ENCODE measurements at places on chromosomes 6 and 20.

DNA sequence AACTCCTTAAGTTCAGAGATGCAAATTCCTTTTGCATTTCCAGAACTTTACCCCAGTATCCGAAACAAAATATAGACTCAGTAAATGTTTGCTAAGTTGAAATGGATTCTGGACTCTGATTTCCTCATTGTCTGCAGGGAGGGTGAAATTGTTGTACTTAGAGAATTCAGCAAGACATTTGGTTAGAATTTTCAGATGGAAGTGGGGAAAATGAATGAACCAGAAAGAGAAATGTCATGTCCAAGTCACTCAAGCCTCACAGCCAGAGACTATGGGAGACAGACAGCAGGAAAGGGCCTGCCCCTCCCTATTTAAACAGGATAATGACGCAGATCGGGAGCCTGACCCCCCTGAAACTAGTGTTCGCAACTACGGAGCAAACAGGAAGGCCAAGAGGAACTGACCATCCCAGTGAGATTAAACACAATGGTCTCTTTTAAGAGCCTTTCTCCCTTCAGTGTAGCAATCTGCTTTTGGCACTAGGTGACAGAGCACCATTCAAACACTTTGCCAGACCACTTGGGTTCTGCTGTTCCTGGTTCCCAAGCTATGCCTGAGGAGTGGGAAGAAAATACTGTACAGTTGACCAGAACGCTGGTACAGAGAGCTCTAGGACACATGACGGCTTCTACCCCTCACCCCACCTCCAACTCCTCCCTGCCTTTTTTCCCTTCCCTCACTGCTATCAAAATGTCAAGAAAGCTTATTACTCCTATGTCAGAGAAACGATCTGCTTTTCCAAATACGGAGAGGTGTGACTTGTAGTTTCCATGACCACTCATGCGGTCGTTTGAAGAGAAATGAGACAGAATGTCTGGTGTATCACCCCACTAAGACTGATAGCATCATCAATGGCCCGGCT lies 13.7 kb downstream of the NEDD9 start:
- DNase-seq = no peak

DNA sequence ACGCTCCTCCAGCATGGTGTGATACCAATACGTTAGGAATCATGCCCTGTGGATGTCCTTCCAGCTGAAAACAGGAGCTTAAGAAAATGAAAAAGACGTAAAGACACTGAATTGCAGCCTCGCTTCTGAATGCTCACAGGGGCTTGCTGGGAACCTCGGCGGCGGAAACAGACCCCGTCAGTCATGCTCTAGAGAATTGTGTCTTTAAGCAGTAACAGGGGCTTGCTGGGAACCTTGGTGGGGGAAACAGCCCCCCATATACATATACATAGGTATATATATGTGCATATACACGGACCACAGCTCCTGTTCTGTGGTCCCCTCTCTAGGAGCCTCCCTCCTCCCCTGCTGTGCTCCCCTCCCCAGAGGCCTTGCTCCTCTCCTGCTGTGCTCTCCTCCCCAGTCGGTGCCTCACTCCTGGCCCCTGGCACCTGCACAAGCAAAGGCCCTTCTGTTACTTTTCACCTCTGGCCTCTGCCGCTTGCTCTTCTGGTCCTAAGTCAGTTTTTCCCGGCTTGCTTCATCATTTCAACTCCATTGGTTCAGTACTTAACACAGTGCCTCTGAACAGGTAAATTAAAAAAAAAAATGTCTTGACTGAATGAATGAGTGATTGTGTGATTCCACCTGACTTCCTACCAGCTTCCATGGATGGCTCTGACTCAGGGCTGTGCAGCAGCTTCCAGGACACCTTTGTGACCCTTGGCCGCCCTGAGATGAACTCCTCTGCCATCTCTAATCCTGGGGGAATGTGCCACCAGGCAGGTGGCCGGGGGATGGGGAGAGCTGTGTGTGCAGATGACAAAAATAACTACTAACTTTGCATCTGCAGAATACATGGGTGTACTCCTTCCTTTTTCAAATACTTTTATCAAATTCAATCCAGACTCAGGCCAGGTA lies 246.1 kb downstream of the SMOC2 start:
- no peak for DNase-seq

DNA sequence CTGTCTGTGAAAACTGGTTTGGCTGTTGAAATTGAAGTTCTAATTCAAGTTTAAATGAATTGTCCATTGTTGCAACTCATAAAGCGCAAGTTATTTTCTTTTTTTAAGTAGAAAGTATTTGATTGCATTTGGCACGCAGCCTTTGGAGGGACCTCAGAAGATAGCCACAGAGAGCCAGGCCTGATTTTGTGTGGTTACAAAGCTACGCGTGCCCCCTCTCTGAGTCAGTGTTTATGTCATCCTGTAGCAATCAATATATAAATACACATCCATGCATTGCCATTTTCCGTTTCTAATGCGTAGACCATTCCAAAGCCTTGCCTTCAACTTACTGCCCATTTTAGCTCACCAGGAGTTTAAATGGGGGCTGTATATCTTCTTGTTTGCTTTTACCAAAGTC lies 173.2 kb downstream of the TMEM242 start:
- DNase-seq = no peak

DNA sequence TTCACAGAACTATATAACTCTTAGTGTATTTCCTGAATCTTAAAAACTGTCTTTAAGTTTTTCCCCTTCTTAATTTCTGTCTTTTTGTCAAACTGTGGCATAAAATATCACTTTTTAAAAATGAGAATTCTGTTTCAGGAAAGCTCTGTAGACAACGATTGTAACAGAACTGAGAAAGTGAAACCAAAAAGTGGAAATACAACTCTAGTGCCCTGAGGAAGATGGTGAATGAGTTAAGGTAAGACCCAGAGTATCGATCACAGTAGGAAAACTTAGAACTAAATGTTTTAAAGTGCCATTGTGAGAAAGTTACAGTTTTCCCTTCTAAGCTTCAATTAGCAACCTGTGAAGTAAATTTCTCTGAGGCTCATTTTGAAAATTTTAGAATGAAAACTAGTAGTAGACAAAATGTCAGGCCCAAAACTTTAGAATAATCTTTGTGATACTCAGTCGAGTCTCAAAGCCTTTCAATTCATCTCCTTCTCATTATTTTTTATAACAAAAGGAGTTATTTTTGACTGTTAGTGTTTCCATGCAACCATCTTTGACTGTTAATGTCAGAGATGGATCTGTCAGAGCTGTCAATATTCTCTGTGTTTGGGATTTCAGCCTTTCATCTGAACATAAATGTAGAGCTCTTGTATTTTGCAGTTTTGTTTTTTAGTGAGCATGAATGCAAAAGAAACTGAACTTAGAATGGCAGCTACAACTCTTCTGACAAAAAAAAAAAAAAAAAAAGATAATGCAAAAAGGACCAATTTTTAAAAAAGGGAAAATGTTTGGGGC lies 19.0 kb upstream of the TRDN start:
- DNase-seq = no peak

GRCh38 chr6:43676962-43677606 lies 10.5 kb downstream of the MRPS18A start:
- DNase-seq = no peak

DNA sequence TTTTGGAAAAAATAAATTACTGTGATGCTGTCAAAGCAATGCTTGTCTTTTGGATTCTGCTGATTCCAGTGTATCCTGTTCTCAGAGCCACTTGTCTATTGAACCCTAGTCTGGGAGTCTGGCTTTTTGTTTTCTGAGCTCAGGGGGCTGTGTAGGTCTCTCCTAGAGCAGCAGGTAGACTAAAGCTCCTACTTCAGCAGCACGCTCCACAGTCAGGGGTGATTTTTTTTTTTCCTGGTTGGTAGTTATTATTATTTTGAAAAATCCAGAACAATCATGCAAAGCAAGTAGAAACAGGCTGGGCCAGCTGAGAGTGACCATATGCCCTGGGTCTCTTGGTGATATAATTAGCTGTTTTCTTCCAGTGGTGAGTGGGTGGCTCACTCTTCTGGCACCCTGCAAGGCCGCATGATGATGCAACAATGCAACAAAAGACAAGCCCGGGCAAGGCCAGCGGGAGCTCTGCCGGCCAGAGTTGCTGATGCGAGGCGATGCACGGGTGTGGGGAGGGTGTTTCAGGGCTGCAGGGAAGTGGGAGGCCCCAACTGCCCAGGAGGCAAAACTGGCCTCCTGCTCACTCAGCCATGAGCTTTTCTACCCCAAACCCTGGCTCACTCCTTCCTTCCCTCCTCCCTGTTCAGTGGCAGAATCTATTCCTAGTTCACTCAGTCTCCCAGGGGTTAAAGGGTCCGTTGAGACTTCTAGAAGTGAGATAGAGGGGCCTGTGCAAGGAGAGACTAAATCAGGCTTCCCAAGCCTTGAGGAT lies 11.5 kb upstream of the CDKN1A start:
- peak; percentile 56 for DNase-seq

- DNase-seq = no peak
Observed at GRCh38 chr6:30687659-30688431, 1.4 kb upstream of the PPP1R18 start.

DNA sequence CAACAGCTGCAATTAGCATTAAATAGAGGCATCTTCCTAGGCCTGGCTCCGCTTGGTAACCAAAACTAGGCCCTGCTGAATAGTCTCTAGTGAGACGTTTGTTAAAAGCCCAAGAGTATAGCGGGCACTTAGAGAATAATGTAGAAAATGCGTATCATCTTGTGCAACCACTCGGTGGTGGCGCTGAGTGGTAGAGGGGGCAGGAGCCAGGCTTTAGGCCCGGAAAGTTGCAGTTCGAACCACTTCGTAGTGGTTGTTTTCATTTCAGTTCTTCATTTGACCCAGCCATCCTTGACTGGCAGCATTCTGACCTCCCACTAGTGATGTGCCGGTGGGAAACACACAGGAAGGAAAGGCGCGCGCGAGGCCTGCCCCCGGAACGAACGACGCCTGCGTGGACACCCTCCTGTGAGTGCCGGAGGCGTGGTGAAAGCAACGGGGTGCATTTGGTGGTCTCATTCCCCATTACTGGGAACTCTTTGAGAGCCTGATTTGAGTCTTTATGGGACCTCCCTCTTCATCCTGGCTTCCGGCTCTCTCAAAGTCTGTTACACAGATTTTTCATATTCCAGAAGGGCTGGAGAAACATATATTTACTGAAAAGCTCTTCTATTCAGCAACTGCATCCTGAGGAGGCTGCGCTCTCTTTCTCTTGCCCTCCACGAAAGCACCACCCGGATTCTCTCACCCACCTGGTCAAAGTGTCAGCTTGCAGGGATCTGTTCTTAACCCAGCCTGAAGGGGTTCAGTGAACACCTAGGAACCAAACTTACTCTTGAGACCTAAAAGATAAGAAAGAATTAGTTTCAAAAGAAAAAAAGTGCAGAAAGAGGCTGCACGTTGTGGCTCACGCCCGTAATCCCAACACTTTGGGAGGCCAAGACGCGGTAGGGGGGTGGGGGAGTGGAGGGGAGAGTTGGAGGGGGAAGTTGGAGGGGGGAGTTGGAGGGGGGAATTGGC lies 18.2 kb downstream of the GPX5 start:
- no peak for DNase-seq

- no peak for DNase-seq
Observed at GRCh38 chr20:37954190-37954589, 51.3 kb downstream of the VSTM2L start.

DNA sequence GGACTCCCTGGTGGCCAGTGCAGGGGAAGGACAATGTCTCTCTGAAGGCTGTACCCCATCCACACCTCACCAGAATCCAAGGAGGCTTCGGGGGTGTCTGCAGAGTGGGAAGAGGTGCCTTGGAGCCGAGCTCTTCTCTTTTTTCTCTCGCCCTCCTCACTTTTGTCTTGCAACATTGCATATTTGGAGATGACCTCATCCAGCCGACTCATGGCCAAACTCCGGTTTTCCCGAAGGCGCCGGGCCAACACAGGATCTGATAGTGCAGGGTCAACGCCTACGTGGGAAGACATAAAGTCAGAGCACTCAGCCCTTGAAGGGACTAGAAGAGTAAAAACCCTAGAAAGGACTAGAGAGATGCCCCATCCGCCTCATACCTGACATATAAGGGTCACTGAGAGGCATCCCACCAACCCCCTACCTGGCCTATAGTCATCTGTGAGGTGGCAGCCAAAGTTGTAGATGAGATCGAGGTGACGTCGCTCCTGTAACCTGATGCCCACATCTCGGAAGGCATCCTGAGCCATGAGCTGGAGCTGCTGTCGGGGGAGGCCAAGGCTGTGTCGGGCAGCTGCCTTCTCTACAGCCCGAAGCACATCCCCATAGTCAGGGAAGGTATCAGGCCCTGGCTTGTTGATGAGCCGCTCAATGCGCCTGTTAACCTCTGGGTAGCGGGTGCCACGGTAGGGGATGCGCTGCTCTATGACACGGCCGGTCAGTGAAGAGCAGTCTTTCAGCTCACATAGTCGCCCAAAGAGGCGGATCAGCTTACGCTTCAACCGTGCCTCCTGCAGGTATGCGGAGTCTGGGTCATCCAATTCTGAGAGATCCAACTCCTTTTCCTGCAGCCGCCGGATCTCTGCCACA lies 3.0 kb upstream of the ZBTB22 start:
- DNase-seq = no peak

GRCh38 chr20:55610756-55611155 lies 394.6 kb downstream of the CBLN4 start:
- DNase-seq = no peak

GRCh38 chr6:163712981-163713380 lies 298.5 kb downstream of the QKI start:
- DNase-seq = no peak

- DNase-seq = no peak
Observed at GRCh38 chr6:2633736-2634135, 117.0 kb downstream of the MYLK4 start.

- no peak for DNase-seq
Observed at GRCh38 chr20:32522776-32523612, 62.1 kb downstream of the NOL4L start.

DNA sequence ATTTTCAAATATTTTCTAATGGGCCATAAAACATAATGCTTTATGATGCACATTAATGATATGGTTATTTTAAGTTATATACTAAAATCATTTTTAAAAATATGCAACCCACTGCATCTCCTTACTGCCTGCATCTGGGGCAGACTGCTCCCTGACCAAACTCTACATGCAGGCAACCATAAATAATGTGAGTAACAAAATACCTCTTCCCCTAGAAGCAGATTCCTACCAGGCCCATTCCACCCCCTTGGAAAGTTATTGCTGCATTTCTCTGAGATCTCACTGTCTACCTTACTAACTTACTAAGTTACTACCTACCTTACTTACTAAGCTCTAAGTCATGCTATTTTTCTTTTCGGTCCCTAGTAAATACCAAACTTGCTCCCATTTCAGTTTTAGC lies 71.8 kb downstream of the ATG5 start:
- no peak for DNase-seq

GRCh38 chr6:73204252-73204651 lies 21.0 kb downstream of the KHDC1L start:
- no peak for DNase-seq

GRCh38 chr20:48740712-48741111 lies 87.1 kb downstream of the PREX1 start:
- no peak for DNase-seq

GRCh38 chr6:169980826-169981450 lies 229.5 kb downstream of the ERMARD start:
- no peak for DNase-seq

Data from anterior cingulate cortex (tissue), 58 donors.